NCI-H345 (cell line): ENCODE measurements at places on chromosomes 12 and 14.

DNA sequence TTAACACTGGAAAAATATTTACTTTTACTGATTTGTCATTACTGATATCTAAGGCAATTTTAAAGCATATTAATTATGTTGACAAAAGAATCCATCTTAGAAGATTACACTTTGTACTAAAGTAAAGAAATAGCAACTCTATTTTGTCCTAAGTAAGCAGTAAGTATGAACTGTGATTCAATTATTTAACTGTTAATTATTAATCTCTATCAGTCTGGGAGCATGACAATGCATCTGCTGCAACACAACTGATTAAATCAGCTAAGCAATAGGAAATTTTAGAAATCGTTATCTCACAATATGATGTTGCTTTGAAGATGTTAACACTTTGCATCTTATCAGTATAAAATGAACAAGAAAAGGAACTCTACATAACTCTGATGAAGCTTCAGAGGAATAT is 172.3 kb downstream of the DPY19L2 start:
- DNase-seq = no peak

- no peak for DNase-seq
These were observed 10.0 kb upstream of the AMHR2 start for GRCh38 chr12:53413485-53414204.

DNA sequence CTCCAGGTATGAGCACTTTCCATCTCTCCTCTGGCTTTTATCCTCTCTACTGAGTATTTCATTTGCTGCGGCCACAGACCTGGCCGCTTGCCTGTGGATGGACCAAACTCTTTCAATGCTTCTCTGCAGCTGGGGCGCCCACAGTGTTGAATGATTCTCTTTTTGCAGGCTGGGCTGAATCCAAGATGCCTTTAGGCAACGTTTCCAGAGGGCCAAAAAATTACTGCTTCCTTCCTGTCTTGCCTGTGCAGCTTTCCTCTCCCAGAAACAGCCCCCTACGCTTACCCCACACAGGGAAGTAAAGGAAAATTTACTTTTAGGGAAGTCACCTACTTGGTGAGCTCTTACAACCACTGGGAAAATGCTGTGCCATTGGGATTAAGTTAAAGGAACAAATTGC is 55.6 kb upstream of the JDP2 start:
- no peak for DNase-seq

- DNase-seq = no peak
These were observed 320.4 kb upstream of the PDE3A start for GRCh38 chr12:20047901-20048300.

- no peak for DNase-seq
These were observed 105.2 kb downstream of the MED13L start for GRCh38 chr12:116172224-116172849.

DNA sequence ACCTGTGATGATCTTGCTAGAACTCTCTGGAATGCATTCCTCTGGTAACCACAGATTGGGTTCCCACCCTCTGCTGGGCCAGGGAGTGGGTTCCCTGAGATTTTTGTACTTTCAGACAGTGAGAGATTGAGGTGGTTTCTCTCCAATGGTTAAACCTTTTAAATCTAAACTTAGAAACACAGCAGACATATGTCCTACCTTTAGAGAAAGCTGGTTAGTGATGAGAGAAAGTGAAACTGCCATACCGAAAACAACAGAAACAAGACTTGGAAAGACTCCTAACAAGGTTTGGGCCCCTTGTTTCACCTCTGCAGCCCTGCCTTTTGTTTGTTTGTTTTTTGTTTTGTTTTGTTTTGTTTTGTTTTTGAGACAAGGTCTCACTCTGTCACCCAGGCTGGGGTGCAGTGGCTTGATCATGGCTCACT is 9.7 kb upstream of the SGPP1 start:
- DNase-seq = no peak

- DNase-seq = peak; percentile 17
These were observed 976 bp downstream of the PEX5 start for GRCh38 chr12:7190268-7191055.

GRCh38 chr14:71070169-71070568 is 162.9 kb downstream of the PCNX1 start:
- no peak for DNase-seq

- no peak for DNase-seq
These were observed 3.5 kb upstream of the ACACB start for GRCh38 chr12:109112720-109113465.

DNA sequence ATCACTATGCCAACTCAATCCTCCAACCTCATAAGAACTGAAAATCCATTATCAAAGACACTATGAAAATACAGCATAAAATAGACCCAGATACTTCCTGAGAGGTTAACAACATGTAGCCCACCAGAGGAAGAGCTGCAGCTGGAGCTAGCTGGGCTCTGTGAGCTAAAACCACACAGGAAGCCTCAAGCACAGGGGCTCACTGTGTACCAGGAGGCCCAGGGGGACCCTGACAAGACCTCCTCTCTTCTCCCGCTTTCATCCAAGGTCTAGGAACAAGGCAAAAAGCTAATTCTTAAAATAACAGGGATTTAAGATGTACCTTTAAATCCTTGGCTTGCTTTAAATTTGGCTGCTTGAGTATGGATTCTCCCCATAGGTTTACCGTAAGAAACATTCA is 53.6 kb downstream of the EIF2S3B start:
- DNase-seq = no peak

DNA sequence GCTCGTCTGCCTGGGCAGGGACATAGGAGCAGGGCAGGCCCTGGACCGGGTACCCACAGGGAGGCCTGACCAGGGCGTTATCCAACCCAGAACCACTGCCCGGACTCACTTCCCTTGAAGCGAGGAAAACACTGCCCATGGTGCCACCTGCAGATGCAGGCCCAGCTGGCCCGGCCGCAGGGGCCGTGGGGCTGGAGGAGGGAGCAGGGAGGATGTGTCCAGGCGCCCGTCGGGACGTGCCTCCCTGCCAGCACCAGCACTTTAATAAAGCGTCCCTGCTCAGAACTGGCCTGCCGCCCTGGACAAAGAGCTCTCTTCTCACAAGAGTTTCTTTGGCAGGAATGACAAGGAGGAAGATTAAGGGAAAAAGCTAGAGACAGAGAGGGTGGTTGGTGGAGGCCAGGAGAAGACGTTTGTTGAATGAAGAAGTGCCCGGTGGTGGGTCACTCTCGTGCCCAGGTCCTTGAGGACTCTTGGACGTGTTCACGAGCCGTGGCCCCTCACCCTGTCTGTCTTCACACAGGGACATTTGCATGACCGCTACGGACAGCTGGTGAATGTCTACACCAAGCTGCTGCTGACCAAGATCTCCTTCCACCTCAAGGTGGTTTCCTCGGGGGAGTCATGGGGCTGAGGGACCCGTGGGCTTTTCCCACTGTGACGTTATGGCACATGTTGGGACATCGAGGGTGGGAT is 14.2 kb downstream of the HIP1R start:
- DNase-seq = no peak

GRCh38 chr12:58882826-58883225 is 37.5 kb downstream of the LRIG3 start:
- DNase-seq = peak; percentile 86

DNA sequence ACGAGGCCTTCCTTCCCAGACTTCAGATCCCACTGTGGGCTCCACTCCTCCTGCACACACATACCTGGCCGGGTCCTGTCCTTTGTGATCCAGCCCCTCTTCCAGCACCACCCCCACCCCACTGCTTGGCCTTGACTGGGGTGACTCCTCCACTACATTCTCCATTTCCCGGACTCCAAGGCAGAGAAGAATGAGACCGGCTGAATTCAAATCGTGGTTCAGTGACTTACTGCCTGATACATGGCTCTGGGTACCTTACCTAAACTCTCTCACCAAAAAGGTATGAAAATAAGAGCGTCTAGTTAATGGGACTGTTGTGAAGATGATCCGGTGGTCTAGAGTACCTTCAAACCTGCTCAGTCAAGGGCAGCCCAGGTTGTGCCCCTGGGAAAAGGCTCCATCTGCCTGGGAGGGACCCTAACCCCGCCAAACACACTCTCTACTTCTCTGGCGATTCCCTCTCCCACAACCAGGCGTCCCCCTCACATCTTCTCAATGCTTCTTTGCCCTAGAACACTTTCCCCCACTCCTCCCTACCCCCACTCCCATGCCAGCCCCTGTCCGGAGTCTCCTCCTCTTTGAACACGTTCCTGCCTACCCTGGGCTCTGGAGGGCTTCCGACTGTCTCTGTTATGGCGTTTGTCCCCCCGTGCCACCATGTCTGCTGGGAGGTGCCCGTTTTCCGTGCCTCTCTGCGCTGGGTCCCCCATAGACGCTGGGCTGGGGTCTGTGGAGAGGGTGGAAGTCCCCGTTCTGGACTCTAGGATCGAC is 1.5 kb upstream of the ZBTB42 start:
- no peak for DNase-seq

DNA sequence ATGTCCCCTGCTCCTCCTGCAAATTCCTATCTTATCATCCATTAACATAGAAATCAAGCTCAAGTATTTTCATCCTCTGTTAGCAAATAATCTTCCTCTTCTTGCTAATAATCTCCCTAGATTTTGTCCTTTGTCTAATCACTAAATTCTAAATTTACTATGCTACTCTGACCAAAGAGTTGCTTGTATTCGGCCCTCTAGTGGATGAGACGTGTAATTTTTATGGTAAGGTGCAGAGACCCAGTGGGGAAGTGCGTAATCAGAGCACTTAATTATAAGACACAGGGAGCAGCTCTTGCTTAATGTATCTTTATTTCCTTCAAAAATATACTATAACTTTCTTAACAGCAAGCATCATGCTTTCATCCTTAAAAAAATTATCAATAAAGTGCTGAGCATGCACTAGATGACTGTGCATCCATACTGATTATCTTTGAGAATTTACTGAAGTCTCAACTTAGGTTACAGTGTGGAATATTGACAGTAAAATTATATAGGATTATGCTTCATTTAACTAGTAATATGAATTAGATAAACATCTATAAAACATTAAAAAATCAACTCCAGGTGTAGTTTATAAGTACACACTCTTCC is 212.6 kb downstream of the SLC16A7 start:
- DNase-seq = peak; percentile 26

DNA sequence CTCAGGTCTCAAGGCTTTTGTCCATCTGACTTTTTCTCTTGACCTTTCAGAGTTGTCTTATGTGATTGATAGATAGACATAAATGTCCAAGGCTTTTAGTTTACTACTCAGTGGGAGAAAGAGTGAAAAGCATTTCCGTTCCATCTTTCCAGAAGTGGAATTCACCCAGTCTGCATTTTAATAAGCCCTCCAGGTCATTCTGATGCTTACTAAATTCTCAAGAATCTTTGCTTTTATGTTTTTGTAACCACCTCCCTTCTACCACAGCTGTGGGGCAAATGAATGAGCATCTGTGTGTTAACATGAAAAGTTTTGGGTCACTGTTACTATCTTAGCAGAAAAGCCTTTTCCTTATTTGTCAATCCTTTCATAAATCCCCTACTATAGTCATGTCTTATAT is 251.4 kb downstream of the LRIG3 start:
- DNase-seq = no peak

GRCh38 chr12:52344111-52344510 is 22.9 kb upstream of the KRT83 start:
- no peak for DNase-seq

DNA sequence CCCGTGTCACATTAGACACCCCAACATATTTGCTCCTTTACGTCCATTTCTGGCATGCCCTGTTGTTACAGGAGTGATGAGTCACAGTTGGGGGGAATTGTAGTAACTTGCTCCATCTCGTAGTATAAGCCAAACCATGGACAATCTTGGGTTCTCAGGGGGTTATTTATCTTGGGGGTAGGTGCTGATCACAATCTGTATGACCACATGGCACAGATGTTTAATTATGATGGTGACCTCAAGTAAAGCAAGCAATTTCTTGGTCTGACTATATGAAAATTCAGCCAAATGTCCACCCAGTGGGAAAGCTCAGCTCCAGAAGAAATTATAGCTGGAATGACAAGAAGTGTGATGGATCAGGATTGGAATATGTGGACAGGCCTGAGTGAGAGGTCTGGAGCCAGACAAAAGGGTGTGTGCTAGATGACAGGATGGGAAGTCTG is 32.1 kb upstream of the STON2 start:
- no peak for DNase-seq

GRCh38 chr12:99029511-99030271 is 384.6 kb downstream of the APAF1 start:
- DNase-seq = no peak

DNA sequence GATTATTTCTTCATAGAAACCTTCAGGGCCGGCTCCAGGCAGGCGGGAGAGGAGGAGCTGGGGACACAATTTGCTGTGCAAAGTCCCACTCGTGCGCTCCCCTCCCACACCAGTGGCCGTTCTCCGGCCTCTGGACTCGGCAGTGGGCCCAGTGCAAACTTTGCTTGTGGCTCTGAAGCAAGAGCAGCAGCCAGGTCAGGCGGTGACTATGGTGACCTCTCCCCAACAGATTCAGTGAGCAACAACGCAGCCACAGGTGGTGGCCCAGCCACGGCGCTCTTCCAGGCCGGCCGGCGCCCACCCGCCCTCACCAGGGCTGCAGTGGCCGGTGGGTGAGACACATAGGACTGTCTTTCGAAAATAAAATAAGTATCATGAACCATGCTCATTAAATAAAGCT is 29.5 kb downstream of the VPS37B start:
- no peak for DNase-seq

DNA sequence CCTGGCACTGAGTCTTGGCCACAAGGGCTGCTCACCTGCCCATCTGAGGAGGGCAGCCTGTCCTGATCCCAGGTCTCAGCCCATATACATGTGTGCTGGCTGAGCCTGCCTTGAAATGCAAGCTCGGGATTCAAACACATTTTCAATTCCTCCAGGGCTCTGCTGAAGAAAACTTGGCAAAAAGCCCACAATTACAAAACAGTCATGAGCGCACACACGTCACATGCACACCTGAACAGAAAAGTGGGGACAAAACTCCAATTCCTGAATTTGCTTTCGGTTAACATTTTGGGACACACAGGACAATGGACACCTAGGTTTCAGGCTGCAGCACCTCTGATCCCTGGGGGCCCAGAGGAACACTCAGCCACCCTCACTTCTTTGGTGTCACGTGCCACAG is 113.9 kb downstream of the RBM19 start:
- peak; percentile 24 for DNase-seq

DNA sequence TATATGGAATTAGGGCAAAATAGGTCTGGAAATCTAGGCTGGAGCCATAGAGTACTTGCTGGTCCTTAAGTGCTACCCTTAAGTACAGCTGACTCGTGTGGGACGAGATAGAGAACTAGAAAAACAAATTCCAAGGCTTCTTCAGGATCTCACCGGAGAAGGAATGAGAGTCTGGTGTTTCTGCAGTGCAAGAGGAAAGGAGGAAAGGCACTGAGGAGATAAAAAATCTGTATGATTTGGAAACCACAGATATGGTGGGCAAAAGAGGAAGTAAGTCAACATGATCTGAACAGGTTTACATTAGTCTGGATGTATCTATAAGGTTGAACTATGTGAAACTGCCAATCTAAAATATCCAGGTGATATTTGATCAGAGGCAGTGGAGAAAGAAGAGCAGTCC is 134.4 kb upstream of the SOX5 start:
- no peak for DNase-seq

- no peak for DNase-seq
These were observed 14.9 kb upstream of the IRF2BPL start for GRCh38 chr14:77043177-77043983.

GRCh38 chr12:75721796-75722195 is 210.4 kb upstream of the KRR1 start:
- no peak for DNase-seq
